Adipose tissue (tissue), 3 donors: ENCODE measurements at places on chromosomes 11 and 22. TPM values are rescaled to one million over a fixed set of nuclear protein-coding genes. Genes with fewer than 3 reads are reported as not detected.

Gene NNMT
- 1,953 TPM for polyA plus RNA-seq

Gene CRYBB3
- polyA plus RNA-seq = not detected

Gene OR2D2
- polyA plus RNA-seq = not detected

Gene ACRV1
- polyA plus RNA-seq = not detected

Gene SCGB1A1
- polyA plus RNA-seq = 0.54 TPM

Gene LMO2
- polyA plus RNA-seq = 21.5 TPM
